Articular chondrocyte of knee joint (primary cell): ENCODE measurements at places on chromosomes 2 and 18. TPM values are rescaled to one million over a fixed set of nuclear protein-coding genes. Genes with fewer than 3 reads are reported as not detected.

Gene PPIG
- 41.0 and 46.3 TPM in 2 replicates for total RNA-seq

Gene AP1S3
- total RNA-seq, result 61.7 and 97.0 TPM in 2 replicates

Gene CBLN2
- not detected in 2 replicates for total RNA-seq

Gene TMEM37
- total RNA-seq, result 0.26 and 0.76 TPM in 2 replicates

Gene RNF144A
- total RNA-seq, result 18.4 and 18.9 TPM in 2 replicates

Gene TEX44
- total RNA-seq, result not detected in 2 replicates

Gene MC2R
- total RNA-seq, result not detected in 2 replicates

Gene CLEC4F
- not detected in 2 replicates for total RNA-seq

Gene MERTK
- 0.65 and 1.3 TPM in 2 replicates for total RNA-seq

Gene CDK15
- 0.11 and 0.13 TPM in 2 replicates for total RNA-seq

Gene SP140
- total RNA-seq, result 0.26 and 0.43 TPM in 2 replicates

Gene SLC23A3
- total RNA-seq, result 1.8 and 2.2 TPM in 2 replicates

Gene PIEZO2
- total RNA-seq, result 268 and 271 TPM in 2 replicates

Gene PLGLB1
- total RNA-seq, result 2.2 and 3.7 TPM in 2 replicates

Gene PELI1
- 4.8 and 7.5 TPM in 2 replicates for total RNA-seq

Gene DQX1
- total RNA-seq, result not detected in 2 replicates

Gene HNRNPA3
- total RNA-seq, result 33.7 and 45.2 TPM in 2 replicates

Gene RIT2
- total RNA-seq, result not detected in 2 replicates

Gene LYPD6
- 0.52 and 0.86 TPM in 2 replicates for total RNA-seq

Gene SKOR2
- not detected in 2 replicates for total RNA-seq

Gene CHPF
- 102 and 129 TPM in 2 replicates for total RNA-seq

Gene FSIP2
- total RNA-seq, result 0.54 and 0.78 TPM in 2 replicates

Gene PRKAG3
- total RNA-seq, result 0.11 and 0.39 TPM in 2 replicates

Gene DCDC2C
- total RNA-seq, result not detected in 2 replicates

Gene FSHR
- total RNA-seq, result 0.11 and 0.39 TPM in 2 replicates

Gene TCF4
- 116 and 136 TPM in 2 replicates for total RNA-seq

Gene SLC4A5
- 2.2 and 2.7 TPM in 2 replicates for total RNA-seq

Gene STARD6
- 1.2 TPM in 1 of 2 replicates, not detected in the other for total RNA-seq

Gene FBLN7
- 3.1 and 6.2 TPM in 2 replicates for total RNA-seq
